ENCODE measurements at places on chromosomes 6 and 20.

GRCh38 chr6:21109391-21110178, 484.0 kb upstream of the SOX4 start:
- no peak for DNase-seq

GRCh38 chr6:138882369-138883017, 86.6 kb downstream of the ECT2L start:
- DNase-seq: no peak

- no peak for DNase-seq
These were observed 9.9 kb downstream of the COL9A3 start for GRCh38 chr20:62826646-62827310.

DNA sequence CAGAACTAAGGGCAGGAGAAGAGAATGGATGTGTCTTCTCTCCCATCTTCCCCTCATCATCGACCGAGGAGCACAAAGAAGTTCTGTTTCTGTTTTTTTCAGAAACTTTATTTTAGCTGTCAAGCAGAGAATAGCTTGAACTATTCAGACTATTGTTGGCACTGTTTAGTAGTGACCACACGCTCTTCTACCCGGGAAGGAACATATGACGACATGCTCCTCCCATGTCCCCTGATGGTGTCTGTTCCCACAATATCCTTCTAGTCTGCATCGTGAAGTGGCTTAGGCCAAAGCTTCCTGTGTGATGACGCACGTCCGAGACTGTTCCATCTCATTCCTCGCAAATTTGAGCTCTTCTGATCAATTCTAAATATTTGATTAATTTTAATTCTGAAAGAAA, 27.2 kb upstream of the KIF25 start:
- DNase-seq: no peak

- no peak for DNase-seq
These were observed 38.3 kb downstream of the HECA start for GRCh38 chr6:139173172-139173571.

DNA sequence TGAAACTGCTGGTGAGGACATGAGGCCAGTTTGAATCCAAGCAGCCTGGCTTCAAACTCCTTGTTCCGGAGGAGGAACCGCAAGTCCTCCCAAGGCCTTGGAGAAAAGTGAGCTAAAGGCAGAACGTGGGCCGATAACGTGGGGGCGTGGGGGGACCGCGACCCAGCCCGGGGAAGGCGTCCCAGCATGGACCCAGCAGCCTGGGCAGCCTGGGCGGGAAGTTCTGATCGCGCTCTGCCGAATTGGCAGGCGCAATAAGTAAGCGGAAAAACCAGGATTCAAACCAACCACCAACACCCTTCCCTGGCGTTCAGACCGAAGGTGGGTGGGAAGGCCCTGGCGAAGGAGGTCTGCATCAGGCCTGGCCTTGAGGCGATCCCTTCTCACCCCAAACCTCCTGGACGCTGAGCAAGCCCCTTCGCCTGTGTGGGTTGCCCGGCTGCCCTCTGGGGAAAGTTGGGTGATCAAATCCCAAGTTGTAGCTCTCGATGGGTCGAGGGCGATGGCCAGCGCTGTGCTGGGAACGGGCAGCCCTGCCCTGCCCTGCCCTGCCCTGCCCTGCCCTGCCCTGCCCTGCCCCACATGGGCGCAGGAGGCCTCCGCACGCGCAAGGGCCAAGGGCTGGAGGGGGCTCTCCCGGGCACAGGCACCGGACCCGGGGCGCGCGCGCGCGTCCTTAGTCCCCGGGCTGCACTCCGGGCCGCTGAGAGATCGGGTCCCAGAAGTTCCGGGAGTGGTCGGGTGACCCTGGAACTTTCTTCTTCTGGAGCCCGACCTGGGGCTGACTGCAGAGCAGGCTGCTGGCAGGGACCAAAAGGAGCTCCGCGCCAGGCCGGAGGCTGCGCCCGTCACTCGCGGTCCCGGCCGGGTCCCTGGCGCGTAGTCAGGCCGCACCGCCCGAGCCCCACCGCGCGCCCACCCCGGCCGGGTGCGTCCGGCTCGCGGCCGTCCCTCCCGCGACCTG, 637 bp upstream of the SLC22A3 start:
- DNase-seq: no peak

All from omental fat pad (tissue), 4 donors.